Activated naive CD4-positive, alpha-beta T cell treated with anti-CD3 and anti-CD28 coated beads for 36 hours (primary cell): ENCODE measurements at places on chromosomes 2 and 18. TPM values are rescaled to one million over a fixed set of nuclear protein-coding genes. Genes with fewer than 3 reads are reported as not detected.

GRCh38 chr2:129056309-129056958 is 737.8 kb upstream of the HS6ST1 start:
- no peak for DNase-seq

DNA sequence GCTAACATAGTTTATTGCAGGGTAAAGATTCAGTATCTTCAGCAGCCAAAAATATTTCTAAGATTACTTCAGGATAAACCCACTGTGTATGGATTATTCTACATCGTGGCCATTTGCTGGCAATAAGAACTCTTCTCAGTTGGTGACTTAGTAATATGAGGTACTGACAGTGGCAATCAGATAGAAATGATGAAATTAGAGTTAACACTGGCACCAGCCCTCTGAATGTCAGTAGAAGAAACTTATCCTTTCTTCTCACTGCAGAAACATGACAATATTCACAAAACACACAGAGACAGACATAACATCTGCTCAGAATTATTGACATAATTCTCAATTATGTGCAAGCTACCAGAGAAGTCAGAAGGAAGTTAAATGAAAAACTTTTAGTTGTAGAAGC is 246.3 kb upstream of the COL3A1 start:
- no peak for DNase-seq

DNA sequence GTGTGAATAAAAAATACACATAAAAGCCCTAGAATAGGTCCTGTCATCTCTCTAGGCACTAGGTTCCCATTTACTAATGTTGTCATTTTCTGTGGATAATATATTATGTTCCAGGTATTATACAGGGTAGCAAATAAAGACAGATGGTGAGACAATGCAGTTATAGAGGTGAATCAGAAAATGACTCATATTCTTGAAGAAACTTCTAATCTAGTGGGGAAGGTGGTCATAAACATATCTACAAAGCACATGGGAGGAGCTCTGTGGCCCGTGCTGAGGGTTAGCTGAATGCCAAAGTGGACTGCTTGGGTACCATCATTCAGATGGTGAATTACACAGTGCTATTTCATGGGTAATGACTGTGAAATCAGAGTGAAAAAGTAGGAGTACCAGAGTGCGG is 700.9 kb downstream of the ERBB4 start:
- DNase-seq = no peak

DNA sequence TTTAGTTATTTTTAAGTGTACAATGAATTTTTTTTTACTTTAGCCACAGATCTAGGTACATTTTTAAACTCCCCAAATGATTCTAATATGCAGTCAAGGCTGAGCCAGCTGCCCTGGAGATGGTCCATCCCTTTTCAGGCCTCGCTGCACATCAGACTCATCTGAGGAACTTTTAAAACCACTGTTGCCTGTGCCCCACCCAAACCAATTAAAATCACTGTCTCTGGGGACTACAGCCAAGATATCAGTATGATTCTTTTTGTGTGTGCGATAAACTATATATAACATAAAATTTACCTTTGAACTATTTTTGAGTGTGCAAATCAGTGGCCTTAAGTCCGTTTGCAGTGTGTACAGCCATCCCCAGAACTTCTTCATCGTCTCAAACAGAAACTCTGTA is 9.1 kb upstream of the MALT1 start:
- no peak for DNase-seq

- DNase-seq = no peak
These were observed 1142.3 kb upstream of the FANCL start for GRCh38 chr2:59383473-59383872.

DNA sequence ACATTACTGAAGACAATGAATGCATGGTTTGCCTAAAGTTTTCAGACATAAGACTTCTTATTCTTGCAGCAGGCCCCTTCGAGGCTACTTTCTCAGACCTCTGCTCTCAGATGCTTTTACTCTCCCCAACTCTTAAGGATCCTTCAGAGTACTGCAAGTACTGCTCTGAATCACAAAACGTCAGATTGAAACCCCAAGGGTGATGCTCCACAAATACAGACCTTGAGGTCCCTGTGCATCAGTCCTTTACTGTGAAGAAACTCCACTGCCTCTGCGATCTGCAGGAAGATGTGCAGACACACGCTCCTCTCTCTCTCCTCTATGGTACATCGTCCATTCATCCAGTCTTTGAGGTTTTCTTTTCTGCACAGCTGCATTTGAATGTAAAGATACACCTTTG is 52.8 kb downstream of the EIF2AK3 start:
- no peak for DNase-seq

DNA sequence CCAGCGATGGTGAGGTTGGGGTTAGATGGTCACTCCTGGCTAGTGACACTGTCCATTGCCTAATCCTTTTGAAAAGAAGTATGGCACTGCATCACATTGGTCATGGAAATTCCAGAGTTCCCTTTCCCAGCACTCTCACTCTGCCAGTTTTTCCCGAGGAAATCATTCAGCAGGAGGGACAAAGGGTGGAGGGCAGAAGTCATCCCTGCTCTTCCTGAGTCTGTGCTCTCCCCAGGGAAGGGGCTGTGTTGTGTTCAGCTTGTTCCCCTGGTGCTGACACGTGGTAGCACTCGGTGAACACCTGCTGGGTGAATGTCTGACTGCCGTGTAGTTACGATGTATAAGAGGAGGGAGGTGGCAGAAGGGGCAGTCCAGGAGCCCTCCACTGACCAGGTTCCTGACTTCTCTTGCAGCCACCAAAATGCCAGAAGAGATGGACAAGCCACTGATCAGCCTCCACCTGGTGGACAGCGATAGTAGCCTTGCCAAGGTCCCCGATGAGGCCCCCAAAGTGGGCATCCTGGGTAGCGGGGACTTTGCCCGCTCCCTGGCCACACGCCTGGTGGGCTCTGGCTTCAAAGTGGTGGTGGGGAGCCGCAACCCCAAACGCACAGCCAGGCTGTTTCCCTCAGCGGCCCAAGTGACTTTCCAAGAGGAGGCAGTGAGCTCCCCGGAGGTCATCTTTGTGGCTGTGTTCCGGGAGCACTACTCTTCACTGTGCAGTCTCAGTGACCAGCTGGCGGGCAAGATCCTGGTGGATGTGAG is 21.6 kb downstream of the STEAP3 start:
- DNase-seq = no peak

- DNase-seq = no peak
These were observed 219.6 kb upstream of the EPAS1 start for GRCh38 chr2:46077522-46078107.

The GAD1 gene
- total RNA-seq = 0.86 TPM

The NBEAL1 gene
- 8.3 TPM for total RNA-seq
